ENCODE measurements at places on chromosomes 2 and 18.

- no peak for DNase-seq
Measured at GRCh38 chr2:62293490-62294271, 97.8 kb downstream of the B3GNT2 start.

- DNase-seq = no peak
Measured at GRCh38 chr2:66331176-66331575, 103.7 kb upstream of the MEIS1 start.

GRCh38 chr18:44901283-44901682 is 220.6 kb downstream of the SETBP1 start:
- DNase-seq = no peak

GRCh38 chr18:78737006-78737915 is 242.4 kb upstream of the SALL3 start:
- DNase-seq = no peak

GRCh38 chr2:62743506-62743905 is 38.0 kb downstream of the EHBP1 start:
- DNase-seq = no peak

- no peak for DNase-seq
Measured at GRCh38 chr2:228675646-228676045, 494.2 kb upstream of the SPHKAP start.

DNA sequence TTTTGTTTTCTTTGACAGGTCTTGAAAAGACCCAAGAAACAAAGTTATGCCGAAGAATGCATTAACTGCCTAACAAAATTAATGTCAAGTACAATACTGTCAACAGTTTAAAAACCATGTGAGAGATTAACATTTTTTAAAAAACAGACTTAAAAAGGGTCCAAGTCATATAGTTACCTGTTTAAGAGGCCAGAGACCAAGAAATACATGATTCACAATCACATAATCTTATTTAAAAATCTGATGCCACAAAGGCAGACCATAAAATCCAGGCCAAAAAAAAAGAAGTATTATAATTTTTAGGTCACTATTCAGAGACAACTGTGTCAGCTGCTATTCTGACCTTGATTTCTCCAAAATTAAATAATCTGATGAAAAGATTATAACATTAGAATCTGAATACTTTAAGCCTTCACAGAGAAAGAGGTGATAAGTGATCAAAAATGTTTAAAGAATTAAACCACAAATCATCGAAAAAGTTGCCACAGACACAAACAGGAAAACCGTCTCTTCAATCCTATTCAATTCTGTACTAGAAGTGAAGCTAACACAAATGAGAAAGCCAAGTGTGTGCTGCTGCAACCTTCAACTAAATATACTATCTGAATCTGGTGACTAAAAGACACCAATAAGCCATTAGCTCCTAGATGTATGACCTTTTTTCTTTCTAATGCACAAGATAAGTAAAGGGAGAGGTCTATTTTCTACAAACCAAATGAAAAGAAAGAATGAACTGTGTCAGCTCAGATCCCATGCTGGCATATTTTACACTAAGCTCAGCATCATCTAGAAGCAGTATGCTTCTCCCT is 286.0 kb downstream of the ZEB2 start:
- DNase-seq = no peak

DNA sequence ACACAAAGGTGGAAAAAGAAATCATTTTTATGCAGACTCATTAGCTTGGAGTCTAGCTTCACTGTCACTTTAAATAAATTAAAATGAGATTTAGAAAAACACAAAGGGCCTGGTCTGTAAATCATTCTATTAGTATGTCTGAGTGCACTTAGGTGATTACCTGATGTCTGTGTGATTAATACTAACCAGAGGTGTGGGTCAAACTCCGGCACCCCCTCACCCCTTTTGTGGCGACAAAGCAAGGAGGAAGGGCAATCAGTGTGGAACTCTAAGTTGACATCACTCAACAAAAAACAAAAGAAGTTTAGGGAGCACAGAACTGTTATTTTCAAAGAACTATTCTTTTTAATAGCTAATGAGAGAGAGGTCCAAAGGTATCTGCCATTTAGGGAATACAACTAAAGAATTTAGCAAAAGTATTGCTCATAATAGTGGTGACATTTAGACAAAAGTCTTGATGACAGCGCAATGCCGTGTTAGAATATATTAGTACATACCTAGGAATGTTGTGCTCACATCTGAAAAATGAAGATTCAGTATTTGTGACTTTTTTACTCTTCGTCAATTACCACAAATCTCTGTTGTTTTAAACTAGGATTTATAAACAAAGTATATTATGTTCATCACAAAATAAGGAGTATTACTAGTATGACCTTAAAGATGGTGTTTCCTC is 66.3 kb downstream of the ZEB2 start:
- no peak for DNase-seq

GRCh38 chr2:158022888-158023287 is 78.8 kb upstream of the UPP2 start:
- DNase-seq = no peak

GRCh38 chr18:11279461-11279860 is 130.1 kb upstream of the PIEZO2 start:
- no peak for DNase-seq
